Ovary (tissue), 10 donors: ENCODE measurements at places on chromosomes 5 and 9. TPM values are rescaled to one million over a fixed set of nuclear protein-coding genes. Genes with fewer than 3 reads are reported as not detected.

DNA sequence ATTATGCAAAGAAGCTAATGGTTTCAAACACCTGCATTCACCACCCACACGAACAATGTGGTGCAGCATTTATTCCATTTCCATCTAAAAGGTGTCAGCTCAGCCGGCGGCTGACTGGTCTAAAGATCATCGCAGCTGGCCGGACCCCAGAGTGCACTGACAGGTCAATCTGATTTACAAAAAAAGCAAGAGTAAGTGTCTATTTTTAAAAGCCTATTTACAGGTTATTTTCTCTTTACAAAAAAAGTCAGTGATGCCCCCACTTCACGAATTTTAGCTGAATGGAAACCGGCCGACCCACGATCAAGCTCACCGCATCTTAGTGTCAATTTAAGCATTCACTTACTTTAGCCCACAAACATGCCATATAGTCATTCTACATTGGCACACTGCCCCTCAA, 58.3 kb downstream of the SEMA4D start:
- no peaks in the 10 kb centered on the region for H3K27me3 ChIP-seq
- no peak overlapping the region for H3K4me3 ChIP-seq
- H3K27ac ChIP-seq: no peak overlapping the region
- H3K4me1 ChIP-seq: peaks cover 6% of the 10 kb centered on the region
- no peak for DNase-seq
- H3K36me3 ChIP-seq: no peaks in the 10 kb centered on the region

- no peak for DNase-seq
- H3K4me1 ChIP-seq: peaks cover 17% of the 10 kb centered on the region
- no peaks in the 10 kb centered on the region for H3K27me3 ChIP-seq
Observed at GRCh38 chr9:125536776-125537175, 170.2 kb downstream of the MAPKAP1 start.

DNA sequence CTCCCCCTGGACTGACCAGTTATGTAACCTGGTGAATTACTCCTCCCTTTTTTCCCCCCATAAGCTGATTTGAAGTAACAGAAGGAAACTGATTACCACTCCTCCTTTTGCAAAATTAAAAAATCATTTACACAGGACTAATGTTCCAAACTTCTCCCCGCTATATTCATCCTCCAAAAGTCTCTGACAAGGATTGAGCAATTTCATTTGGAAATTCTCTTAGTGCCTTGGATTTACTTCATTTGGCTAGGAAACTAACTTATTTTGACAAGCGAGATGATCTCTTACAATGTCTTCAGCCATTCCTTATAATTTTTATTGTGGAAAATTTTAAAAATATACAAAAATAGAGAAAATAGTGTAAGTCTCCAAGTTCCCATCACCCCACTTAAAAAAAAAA, 15.4 kb upstream of the B4GALT1 start:
- no peak for DNase-seq
- no peak overlapping the region for H3K4me3 ChIP-seq
- no peaks in the 10 kb centered on the region for H3K36me3 ChIP-seq

DNA sequence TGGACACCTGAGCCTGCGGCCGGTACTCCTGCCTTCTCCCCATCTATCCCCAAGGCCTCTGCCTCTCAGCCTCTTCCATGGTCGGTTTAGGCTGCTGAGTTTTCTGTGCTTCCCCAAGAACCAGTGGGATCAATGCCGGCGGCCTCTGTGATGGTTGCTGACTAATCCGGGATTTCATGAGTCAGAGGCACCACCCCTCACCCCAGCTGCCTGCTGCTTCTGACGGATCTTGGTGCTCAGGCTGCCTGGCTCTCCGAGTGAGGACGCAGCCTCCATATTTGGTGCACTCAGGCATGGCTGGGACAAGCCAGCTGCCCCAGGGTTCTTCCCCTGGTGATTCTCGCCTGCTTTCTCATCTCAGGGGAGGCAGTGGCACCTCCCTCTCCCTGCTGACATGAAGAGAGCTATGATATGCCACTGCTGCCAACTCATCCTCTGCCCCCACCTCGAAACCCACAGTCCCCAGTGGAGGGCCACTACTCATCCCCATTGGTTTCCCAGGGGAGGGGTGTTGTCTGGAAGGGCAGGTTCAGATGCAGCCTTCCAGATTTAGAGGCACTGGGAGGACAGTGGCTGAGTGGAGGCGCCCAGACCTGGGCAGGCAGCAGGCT, 3.3 kb upstream of the MAN1B1 start:
- H3K4me3 ChIP-seq: no peak overlapping the region
- no peak for DNase-seq
- no peak overlapping the region for H3K27ac ChIP-seq
- no peaks in the 10 kb centered on the region for H3K27me3 ChIP-seq

TMC1 gene
- 1.4 TPM for total RNA-seq

- no peak overlapping the region for H3K27ac ChIP-seq
- no peak for DNase-seq
- H3K36me3 ChIP-seq: no peaks in the 10 kb centered on the region
- no peaks in the 10 kb centered on the region for H3K27me3 ChIP-seq
- H3K4me1 ChIP-seq: no peaks in the 10 kb centered on the region
Observed at GRCh38 chr5:133783481-133783880, 171.1 kb upstream of the FSTL4 start.

DNA sequence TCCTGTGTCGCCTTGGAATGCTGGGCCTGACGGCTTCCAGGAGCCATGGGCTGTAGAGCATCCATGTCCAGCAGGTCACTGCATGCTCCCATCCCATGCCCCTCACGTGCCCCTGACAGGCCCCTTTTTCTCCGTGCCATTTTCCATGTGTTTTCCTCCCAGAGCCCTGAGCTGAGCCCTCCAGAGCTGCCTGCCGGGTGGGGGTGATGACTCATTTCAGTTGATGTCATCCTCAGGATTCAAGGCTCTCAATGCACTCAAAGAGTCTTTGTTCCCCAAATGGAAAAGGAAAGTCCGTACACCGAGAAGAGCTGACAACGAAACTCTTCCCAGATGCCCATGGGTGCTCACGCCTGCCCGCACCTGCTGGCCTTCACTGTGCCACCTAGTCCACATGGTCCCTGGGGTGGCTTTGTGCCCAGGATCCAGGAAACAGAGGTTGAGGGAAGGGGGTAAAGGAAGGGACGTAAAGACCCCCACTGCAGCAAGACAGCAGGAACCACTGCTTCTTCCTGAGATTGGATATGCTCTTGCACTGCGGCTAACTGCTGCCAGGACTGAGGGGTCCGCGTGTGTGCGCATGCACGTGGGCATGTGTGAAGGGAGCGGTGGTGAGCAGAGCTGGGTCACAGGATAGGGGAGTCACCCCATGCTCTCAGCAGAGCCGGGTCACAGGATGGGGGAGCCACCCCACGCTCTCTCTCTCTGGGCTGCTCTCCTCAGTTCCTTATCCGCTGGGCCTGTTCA, 27.6 kb downstream of the COL15A1 start:
- DNase-seq: no peak
- H3K27me3 ChIP-seq: no peaks in the 10 kb centered on the region
- H3K36me3 ChIP-seq: no peaks in the 10 kb centered on the region
- no peak overlapping the region for H3K27ac ChIP-seq

FAM169A gene
- 7.7 TPM for total RNA-seq

DNA sequence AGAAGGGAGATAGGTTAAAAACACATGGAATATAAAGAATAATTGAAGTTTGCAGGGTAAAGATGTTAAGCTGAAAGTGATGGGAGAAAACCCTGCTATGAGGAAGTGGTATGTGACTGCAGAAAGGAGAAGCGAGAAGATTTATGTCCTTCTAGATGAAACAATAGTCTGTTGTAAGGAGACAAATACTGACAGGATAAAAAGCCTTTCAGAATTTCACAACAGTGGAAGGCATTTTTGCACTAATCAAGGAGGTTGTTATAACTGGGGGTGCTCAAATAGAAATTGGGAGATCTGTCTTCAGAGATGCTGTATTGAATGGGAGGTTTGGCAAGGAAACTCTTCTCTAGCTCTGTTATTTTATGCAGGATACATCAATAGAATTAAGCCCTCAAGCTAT, 69.6 kb downstream of the NMUR2 start:
- no peaks in the 10 kb centered on the region for H3K36me3 ChIP-seq
- no peaks in the 10 kb centered on the region for H3K27me3 ChIP-seq
- no peak for DNase-seq
- H3K4me3 ChIP-seq: no peak overlapping the region
- H3K4me1 ChIP-seq: no peaks in the 10 kb centered on the region
- no peak overlapping the region for H3K27ac ChIP-seq

DNA sequence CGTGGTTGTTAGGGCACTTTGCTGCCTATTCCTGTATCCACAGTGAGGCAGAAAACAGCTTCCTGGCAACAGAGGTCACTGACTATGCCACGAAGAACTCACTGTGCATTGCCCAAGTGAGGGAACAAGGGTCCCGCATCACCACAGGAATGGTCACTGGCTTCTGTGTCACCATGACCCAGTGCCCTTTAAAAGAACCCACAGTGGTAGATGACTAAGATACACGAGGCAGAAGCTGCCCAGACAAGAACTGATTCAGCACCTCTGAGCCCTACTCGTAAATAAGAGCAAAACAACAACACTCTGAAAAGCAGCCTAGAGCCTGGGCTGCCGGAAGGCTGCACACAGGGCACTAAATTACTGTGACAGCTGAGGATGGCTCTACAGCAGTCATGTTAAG, 236.6 kb upstream of the RASEF start:
- no peak for DNase-seq
- peaks cover 4% of the 10 kb centered on the region for H3K4me1 ChIP-seq
- no peaks in the 10 kb centered on the region for H3K27me3 ChIP-seq
- H3K27ac ChIP-seq: no peak overlapping the region
- H3K4me3 ChIP-seq: no peak overlapping the region

GRCh38 chr5:115556276-115556675, 11.7 kb upstream of the FEM1C start:
- no peaks in the 10 kb centered on the region for H3K27me3 ChIP-seq
- no peak for DNase-seq
- H3K36me3 ChIP-seq: no peaks in the 10 kb centered on the region

DNA sequence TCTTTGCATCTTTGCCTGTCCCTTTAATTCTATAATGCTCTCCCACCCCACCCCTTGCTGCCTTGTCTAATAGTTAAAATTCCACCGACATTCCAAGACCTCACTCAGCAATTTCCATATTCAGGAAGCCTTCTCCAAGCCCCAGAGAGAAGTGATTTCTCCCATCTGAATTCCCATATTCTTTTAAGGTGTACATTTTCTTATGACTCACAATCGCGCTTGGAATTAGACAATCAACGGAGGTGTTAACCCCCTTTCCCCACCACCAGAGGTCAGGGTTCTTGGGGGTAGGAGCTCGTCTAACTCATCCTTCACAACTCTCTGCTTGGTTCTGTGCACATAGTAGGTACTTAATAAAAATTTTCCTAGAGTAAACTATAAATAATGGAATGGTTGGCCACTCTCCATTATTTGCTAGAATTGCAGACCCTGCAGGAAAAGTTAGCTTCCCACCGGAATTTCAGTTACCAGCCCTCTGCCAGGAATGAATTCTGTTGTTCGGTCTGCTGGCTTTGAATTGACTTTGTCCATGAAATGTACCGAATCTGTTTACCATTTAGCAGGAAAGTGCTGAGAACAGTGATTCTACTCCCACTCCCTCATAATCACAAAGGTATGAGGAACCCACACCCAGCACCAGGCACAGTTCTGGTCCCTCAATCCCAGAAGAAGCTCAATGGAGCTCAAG, 5.0 kb downstream of the KCNIP1 start:
- no peak overlapping the region for H3K4me3 ChIP-seq
- no peak for DNase-seq
- H3K4me1 ChIP-seq: no peaks in the 10 kb centered on the region
- no peaks in the 10 kb centered on the region for H3K27me3 ChIP-seq

GRCh38 chr9:105973951-105974351, 279.6 kb downstream of the TMEM38B start:
- H3K4me1 ChIP-seq: peaks cover 2% of the 10 kb centered on the region
- no peak for DNase-seq
- H3K27ac ChIP-seq: no peak overlapping the region
- no peak overlapping the region for H3K4me3 ChIP-seq
- no peaks in the 10 kb centered on the region for H3K27me3 ChIP-seq

DNA sequence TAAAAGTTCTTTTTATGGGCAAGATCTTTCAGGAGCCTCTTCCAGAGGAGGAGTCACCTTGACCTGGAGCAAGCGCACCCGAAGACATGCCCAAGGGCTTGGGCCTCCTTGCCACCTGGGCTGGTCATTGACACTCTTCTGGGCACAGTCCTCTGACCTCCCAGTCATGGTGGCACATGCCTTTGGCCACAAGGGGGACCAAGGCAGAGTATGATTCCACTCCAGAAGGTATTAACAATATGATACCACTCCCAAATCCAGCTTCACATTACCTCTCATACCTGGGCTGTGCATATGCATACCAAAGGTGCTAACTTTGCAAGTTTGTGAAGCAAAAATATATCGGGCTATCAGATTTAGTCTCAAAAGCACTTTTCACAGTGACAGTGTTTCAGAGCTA, 84.6 kb downstream of the MAST4 start:
- H3K27me3 ChIP-seq: no peaks in the 10 kb centered on the region
- no peaks in the 10 kb centered on the region for H3K36me3 ChIP-seq
- no peak for DNase-seq
- no peak overlapping the region for H3K27ac ChIP-seq
- peaks cover 1% of the 10 kb centered on the region for H3K4me1 ChIP-seq

DNA sequence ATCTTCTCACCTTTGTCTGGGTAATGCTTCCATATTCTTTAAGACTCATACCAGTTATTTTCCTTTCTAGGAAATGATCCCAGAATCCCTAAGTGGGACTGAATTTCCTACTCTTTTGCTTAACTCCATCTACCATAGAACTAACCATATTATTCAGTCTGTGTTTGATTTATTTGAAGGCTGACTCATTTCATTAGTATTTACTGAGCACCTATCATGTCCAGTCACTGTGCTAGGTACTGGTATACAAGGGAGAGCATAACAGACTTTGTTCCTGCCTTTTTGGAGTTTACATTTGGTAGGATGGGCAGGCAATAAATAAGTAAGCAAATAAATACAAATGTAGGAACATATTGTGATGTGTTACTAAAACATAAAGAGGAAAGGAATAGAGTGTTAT, 4.3 kb downstream of the NPR2 start:
- peaks cover 7% of the 10 kb centered on the region for H3K4me1 ChIP-seq
- no peak for DNase-seq
- no peak overlapping the region for H3K4me3 ChIP-seq
- no peak overlapping the region for H3K27ac ChIP-seq

DNA sequence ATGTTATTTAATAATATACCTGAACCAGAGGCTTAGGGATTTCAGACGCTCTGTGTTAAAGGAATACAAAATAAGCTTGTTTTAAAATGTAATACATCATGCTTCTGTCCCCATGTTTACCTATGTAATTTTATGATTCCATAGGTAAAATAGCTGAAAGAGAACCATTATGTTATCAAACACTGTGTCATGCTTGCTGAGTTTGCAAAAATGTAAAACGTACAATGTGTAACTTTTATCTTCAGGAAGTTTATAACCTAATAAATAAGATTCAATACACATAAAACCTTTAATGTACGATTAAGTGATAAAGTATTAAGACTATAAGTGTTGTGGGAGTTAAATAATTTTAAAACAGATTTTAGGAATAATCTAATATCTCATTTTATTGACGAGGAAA, 94.1 kb downstream of the COMMD10 start:
- H3K27me3 ChIP-seq: no peaks in the 10 kb centered on the region
- H3K4me3 ChIP-seq: no peak overlapping the region
- H3K27ac ChIP-seq: no peak overlapping the region
- H3K36me3 ChIP-seq: no peaks in the 10 kb centered on the region
- H3K4me1 ChIP-seq: no peaks in the 10 kb centered on the region
- DNase-seq: no peak
